ENCODE measurements at places on chromosomes 4 and X.

DNA sequence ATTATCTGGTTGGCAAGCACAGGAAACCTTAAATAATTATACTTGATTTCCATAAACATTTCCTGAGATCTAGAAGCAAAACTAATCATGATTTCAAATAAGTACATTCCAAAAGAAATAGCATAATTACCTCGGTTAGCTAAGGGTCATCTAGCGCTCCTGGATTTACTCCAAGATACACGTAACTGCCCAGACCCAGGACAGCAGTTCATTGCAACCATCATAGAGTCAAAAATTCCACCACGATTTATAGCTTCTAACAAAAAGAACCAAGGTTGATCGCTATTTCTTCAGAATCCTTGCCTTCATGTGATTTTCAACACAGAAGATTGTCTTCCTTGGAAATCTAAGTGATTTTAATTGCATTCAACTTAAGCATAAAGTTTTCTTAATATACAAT lies 1235.5 kb upstream of the TENM3 start:
- peak; percentile 37 for DNase-seq

DNA sequence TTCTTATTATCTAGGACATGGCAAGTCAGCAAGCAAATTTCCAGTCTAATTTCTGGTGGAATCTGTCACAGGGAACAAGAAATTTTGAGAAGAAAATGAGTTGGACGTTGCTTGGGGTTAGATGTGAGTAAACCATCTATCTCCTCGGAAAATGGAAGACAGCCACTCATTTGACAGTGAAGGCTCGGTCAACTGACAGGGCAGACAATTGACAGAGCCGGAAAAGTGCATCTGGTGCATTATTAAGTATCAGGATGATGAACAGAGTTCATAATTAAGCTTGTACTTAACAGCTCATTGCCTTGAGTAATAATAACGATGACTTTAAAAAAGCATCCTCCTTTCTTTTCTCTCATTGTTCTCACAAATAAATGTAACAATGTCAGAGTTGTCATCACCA lies 168.4 kb downstream of the MAD2L1 start:
- DNase-seq, result no peak

GRCh38 chr4:111400741-111401140 lies 744.5 kb upstream of the FAM241A start:
- peak; percentile 57 for DNase-seq

- DNase-seq, result no peak
Observed at GRCh38 chr4:107902715-107903114, 28.6 kb upstream of the CYP2U1 start.

- DNase-seq, result no peak
Observed at GRCh38 chr4:159075531-159075932, 27.3 kb upstream of the RAPGEF2 start.

DNA sequence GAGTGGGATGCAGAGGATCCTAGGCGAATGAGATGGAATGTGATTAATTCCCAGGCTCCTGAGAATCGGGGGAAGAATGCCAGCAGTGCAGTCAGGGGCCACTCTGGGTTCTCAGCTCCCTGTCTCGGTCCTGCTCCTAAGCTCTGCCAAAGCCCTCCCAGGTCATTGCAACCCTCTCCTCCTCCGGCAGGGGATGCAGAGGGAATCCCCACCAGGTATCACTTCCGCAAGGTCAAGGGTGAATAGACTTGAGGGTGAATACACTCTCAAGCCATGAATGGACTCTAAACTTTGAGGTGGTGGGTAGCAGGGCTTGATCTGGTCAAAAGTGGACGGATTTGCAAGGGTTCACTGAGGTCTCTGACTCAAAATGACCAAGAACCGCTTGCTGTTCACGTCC lies 139.3 kb upstream of the MXRA5 start:
- no peak for DNase-seq

GRCh38 chr4:8637456-8637984 lies 45.0 kb downstream of the CPZ start:
- no peak for DNase-seq

DNA sequence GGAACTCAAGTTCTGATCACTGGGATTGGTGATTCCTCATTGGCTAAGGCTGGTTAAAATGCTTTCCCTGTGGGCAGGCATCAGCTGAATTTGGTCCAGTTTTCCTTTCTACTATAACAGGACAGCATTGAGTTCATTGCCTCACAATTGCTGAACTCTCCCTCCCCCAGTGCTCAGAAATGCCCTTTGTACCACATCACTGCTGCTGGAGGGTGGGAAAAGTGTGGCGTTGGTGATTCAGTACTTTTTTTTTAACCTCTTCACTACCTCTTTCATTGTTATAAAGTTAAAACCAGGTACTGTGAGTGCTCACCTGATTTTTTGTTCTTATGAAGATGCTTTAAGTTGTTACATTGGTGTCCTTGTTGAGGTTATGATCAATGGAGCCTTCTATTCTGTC lies 69.3 kb upstream of the IL2 start:
- no peak for DNase-seq

DNA sequence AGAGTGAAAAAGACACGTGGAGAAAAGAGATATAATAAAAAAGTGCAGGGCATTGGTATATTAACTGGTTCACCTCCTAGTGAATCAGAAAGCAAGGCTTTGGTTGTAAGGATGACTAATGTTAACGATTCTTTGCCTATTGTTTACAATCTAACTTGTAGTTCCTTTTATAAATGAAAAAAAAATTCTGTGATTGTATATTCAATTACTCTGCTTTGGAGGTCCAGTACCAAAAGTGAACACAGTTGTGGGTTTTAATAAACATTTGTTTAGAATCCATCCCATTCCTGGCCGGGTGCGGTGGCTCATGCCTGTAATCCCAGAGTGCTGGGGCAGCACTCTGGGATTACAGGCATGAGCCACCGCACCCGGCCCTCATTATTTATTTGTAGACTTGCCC lies 36.9 kb upstream of the PRSS12 start:
- no peak for DNase-seq

- DNase-seq, result peak; percentile 3
Observed at GRCh38 chr4:95599777-95600400, 51.1 kb upstream of the UNC5C start.

DNA sequence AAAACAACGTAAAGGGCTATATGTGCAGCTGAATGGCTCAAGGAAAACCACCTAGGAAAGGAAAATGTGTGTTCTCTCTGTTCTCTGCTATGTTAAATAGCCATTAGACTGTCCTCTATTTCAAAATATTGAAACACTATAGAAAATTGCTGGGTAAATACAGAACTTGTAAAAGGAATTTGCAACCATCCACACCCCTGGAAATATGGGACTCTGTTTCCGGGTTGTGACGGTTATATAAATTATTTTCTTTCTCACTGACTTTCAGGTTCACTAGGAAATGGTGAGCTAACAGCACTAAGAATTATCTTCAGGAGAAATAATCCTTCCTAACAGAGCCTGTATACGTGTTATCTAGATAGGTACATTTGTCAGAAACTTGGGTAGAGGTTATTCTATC lies 161.0 kb upstream of the DKK2 start:
- DNase-seq, result no peak

DNA sequence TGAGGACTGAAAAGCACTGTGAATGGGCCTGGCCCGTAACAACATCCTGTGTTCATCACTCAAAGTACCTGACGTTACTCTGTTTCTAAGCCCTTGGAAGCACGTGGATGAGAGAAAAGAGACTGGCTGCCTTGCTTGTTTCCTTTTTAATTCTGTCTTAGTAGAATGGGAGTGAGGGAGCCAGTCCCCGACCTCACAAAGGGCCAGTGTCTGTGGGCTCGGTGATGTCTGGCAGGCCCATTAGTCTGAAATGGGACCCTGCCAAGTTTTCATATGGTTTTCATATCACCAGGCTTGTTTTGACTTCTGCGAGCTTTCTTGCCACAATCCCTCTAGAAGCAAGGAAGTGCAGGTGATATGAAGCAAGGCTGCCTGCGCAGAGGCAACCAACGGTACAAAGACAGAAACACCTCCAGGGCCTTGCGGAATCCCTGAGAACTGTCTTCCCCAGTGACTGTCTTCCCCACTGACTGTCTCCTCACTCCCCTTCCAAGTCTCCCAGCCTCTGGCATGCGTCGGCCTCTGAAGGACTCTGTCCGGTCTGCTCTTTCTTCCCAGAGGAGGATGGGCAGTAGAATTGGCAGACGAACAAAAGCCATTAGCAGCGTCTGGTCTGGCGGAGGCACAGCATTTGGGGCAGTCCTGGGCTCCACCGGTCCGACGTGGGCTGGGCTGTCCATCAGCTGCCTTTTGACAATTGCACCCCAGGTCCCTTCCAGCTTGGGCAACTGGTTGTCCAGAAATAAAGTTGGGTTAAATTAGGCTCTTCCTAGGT lies 20.2 kb upstream of the RASL11B start:
- no peak for DNase-seq

- DNase-seq, result peak; percentile 21
Observed at GRCh38 chr4:45363931-45364330, 637.6 kb upstream of the GNPDA2 start.
